ENCODE measurements at places on chromosomes 1 and 21. TPM values are rescaled to one million over a fixed set of nuclear protein-coding genes. Genes with fewer than 3 reads are reported as not detected.

The OR2C3 gene
- not detected for total RNA-seq

The DNM3 gene
- 1.2 TPM for total RNA-seq

The FOXD2 gene
- total RNA-seq = 4.9 TPM

The SLC9A1 gene
- total RNA-seq = 41.9 TPM

The IFNLR1 gene
- 19.9 TPM for total RNA-seq

DNA sequence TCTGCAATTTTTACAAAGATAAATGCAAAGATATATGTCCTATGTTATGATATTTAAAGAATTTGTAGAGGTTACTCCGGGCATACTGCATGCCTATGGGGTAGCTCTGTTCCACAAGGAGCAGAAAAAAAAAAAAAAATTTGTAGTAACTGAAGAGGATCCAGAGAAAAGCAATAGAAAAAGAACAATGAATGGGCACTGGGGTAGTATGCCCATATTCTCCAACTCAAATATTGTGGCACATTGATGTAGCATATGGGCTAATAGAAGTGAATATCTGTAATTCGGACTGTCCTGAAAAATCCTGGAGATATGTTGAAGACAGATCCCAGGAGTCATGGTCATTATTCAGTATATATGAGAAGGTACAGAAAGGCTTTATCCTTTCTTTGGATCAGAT is 1.1 kb upstream of the AKIRIN1 start:
- peaks cover 25% of the 10 kb centered on the region for H3K4me1 ChIP-seq
- H3K27ac ChIP-seq = peak overlapping the region; percentile 81
- DNase-seq = no peak
- H3K4me3 ChIP-seq = peak overlapping the region; percentile 80
- peaks cover 13% of the 10 kb centered on the region for H3K36me3 ChIP-seq
- H3K27me3 ChIP-seq = no peaks in the 10 kb centered on the region

GRCh38 chr21:38958940-38959691 is 153.4 kb downstream of the ETS2 start:
- H3K27me3 ChIP-seq = peaks cover 5% of the 10 kb centered on the region
- peaks cover 5% of the 10 kb centered on the region for H3K36me3 ChIP-seq
- DNase-seq = no peak
- H3K27ac ChIP-seq = peak overlapping the region; percentile 63
- H3K4me3 ChIP-seq = peak overlapping the region; percentile 7

- DNase-seq = no peak
- H3K27ac ChIP-seq = no peak overlapping the region
- H3K36me3 ChIP-seq = no peaks in the 10 kb centered on the region
- peaks cover 7% of the 10 kb centered on the region for H3K4me1 ChIP-seq
- H3K4me3 ChIP-seq = no peak overlapping the region
Measured at GRCh38 chr21:40667967-40668366, 179.0 kb downstream of the DSCAM start.

DNA sequence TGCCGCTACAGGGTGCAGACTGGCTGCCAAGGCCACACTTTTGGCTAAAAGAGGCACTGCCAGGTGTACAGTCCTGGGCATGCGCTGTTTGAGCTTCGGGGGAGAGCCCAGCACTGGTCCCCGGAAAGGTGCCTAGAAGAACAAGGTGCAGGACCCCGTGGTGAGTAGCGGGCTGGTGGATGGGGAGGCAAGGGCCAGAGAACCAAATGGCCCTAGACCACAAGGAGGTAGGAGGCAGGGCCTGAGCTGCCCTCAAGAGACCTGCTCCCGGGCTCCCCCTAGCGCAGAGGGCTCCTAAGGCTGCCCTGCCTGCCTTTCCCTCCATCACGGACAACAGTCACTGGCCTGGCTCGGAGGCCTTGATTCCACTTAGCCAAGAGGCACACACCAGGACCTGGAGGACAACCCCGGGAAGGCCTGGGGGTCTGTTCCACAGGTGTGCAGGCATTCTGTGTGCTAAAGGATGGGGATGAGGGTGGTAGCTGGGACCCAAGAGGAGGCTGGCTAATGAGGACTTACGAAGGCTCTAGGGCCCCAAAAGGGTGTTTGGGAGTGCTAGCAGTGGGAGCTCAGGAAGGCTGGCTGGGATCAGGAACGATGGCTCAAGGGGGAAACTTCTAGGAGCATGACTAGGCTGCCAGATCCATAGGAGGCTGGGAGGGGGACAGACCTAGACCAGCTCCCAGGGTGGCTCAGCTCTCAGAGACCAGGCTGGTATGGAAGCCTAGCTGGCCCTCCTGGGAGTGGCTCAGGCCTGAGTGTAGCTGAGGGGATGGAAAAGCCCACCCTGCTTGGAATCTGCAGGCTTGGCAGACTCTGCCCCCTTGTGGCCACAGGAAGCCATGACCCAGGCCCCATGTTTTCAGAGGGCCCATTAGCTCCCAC is 742 bp downstream of the ARTN start:
- peaks cover 38% of the 10 kb centered on the region for H3K27me3 ChIP-seq
- peak overlapping the region; percentile 84 for H3K4me3 ChIP-seq
- H3K27ac ChIP-seq = peak overlapping the region; percentile 47
- H3K4me1 ChIP-seq = peaks cover 20% of the 10 kb centered on the region

DNA sequence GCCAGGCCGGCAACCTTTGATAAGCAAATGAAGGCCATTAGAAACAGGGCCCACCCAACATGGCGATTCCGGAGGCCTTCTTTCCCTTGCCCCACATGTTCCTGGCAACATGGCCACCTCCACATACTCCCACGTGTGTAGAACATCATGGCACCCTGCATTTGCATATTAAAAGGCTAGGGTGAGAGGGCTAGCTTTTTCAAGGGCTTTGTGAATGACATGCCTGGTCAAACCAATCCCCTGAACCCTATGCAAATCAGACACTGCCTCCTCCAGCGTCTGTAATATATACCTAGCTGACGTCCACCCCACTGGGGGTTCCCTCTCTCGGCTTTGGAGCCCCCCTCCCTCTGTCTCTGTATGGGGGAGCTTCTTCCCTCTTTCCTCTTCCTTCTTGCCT is 1.6 kb downstream of the ADCY10 start:
- H3K4me3 ChIP-seq = no peak overlapping the region
- no peak for DNase-seq
- H3K27ac ChIP-seq = no peak overlapping the region
- H3K27me3 ChIP-seq = no peaks in the 10 kb centered on the region
- peaks cover 15% of the 10 kb centered on the region for H3K36me3 ChIP-seq

DNA sequence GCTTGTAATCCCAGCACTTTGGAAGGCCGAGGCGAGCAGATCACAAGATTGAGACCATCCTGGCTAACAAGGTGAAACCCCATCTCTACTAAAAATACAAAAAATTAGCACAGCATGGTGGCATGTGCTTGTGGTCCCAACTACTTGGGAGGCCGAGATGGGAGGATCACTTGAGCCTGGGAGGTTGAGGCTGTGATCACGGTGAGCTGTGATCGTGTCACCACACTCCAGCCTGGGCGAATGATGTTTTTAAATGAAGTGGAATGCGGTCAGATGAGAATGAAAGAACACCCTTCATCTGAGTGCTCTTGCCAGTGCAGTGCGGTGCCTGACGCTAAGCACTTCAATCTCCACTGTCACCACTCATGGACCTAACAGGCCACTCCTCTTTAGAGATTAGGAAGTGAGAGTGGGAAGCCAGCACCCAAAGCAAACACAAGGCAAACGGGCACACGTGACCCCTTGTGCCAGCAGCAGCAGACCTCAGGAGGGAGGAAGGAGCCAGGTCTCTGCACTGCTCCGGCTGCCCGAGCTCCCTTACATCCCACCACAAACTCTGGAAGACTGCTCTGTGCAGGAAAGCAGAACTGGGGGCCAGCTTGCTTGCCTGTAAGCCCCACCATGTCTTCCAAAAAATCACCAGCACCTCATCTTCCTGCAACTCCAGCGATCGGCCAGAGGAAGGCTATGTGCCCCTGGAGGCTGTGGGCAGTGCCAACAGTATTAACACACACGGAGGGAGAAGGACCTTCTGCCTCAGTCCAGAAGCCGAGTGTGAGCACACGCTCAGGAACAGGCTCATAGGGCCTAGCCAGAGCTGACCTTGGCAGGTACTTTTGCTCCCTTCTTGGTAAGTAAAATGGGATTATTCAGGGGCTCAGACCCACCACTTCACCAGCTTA is 9.7 kb downstream of the CTNNBIP1 start:
- H3K4me1 ChIP-seq = peaks cover 20% of the 10 kb centered on the region
- no peaks in the 10 kb centered on the region for H3K27me3 ChIP-seq
- no peak for DNase-seq
- no peak overlapping the region for H3K4me3 ChIP-seq
- peak overlapping the region; percentile 44 for H3K27ac ChIP-seq

GRCh38 chr1:245870698-245871097 is 636.4 kb downstream of the SMYD3 start:
- DNase-seq = no peak
- H3K27me3 ChIP-seq = no peaks in the 10 kb centered on the region
- peaks cover 4% of the 10 kb centered on the region for H3K36me3 ChIP-seq
- H3K27ac ChIP-seq = no peak overlapping the region

- H3K4me3 ChIP-seq = peak overlapping the region; percentile 27
- no peaks in the 10 kb centered on the region for H3K27me3 ChIP-seq
- DNase-seq = no peak
- H3K4me1 ChIP-seq = peaks cover 16% of the 10 kb centered on the region
Measured at GRCh38 chr1:117013309-117013858, 11.8 kb downstream of the CD101 start.

GRCh38 chr1:25022361-25023189 is 92.5 kb upstream of the RUNX3 start:
- H3K36me3 ChIP-seq = no peaks in the 10 kb centered on the region
- peaks cover 7% of the 10 kb centered on the region for H3K4me1 ChIP-seq
- no peak overlapping the region for H3K4me3 ChIP-seq
- peaks cover 10% of the 10 kb centered on the region for H3K27me3 ChIP-seq
- no peak overlapping the region for H3K27ac ChIP-seq
- DNase-seq = no peak

DNA sequence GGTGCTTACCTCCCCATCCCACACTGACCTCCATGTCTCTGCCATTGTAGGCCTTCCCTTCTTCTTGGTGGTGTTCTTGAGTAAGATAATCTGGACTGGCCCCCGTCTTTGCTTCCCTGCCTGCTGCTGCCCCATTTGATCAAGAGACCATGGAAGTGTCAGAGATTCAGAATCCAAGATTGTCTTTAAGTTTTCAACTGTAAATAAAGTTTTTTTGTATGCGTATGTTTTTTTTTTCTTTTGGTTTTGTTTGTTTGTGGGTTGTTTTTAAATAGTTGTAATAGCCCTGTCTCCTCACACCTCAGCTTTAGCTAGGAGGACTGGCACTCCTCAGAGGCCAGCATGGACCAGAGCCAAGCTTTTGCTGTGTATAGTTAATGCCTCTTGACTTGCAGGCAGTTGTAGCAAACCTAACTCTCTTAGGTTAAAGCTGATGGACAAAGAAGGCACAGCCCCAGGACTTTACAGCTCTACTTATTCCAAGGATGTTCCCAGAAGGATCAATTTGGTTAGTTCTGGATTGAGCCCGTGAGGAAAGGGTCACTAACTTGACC is 5.6 kb upstream of the YBX1 start:
- no peaks in the 10 kb centered on the region for H3K36me3 ChIP-seq
- no peaks in the 10 kb centered on the region for H3K27me3 ChIP-seq
- no peak overlapping the region for H3K4me3 ChIP-seq
- H3K27ac ChIP-seq = no peak overlapping the region
- no peak for DNase-seq
- peaks cover 14% of the 10 kb centered on the region for H3K4me1 ChIP-seq

DNA sequence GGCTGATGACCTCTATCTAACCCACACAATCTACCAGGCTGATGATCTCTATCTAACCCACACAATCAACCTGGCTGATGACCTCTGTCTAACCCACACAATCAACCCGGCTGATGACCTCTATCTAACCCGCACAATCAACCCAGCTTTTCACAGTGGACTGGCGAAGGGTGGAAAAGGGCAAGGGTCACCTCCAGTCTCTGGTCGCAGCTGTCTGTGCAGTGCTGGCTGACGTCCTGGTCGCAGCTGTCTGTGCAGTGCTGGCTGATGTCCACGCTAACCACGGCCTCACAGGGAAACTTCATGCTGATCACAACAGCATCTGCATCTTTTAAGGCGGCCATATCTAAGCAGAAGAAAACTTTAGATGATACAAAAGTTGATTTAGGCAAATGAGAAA is 12.2 kb upstream of the CCDC27 start:
- peaks cover 4% of the 10 kb centered on the region for H3K36me3 ChIP-seq
- peaks cover 1% of the 10 kb centered on the region for H3K4me1 ChIP-seq
- H3K4me3 ChIP-seq = no peak overlapping the region
- no peak overlapping the region for H3K27ac ChIP-seq
- no peak for DNase-seq

DNA sequence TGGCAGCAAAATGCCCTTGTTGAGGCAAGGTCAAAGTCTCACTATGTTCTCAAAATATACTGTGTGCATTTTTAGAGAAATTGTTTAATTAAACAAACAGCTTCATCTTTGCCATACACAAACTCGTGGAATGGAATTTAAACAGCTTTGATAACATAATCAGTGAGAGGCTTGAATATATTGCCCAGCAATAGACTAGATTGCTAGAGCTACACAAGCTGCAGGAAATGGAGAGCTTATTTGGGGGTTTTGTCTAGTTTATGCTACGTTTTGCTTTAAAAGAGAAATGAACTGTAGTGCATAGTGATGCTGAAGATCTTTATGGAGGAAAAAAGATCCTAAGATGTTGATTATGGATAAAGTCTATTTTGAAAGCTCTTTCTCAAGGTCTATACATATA is 166.8 kb upstream of the HMCN1 start:
- H3K36me3 ChIP-seq = no peaks in the 10 kb centered on the region
- H3K4me1 ChIP-seq = no peaks in the 10 kb centered on the region
- no peak overlapping the region for H3K27ac ChIP-seq
- no peak overlapping the region for H3K4me3 ChIP-seq
- H3K27me3 ChIP-seq = no peaks in the 10 kb centered on the region
- DNase-seq = no peak

DNA sequence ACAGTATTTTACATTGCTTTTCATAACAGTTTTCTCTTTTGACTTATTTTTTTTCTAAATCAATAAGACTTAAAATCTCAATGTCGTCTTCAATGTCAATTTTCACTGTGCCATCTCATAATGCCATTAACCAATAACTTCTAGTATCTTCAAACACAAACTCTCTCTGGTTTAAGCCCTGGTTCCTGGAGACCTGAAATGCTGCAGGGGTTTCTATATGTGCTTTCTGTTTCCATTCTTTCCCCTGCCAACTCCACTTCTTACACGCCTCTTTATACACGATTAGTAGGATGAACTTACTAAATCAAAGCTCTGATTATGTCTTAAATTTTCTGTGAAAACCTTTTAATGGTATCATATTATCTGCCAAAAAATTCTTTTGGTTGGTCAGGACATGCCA is 191.4 kb downstream of the AMY1C start:
- no peak overlapping the region for H3K27ac ChIP-seq
- H3K36me3 ChIP-seq = no peaks in the 10 kb centered on the region
- no peak for DNase-seq
- peaks cover 3% of the 10 kb centered on the region for H3K27me3 ChIP-seq
- H3K4me1 ChIP-seq = no peaks in the 10 kb centered on the region
- H3K4me3 ChIP-seq = no peak overlapping the region

All from type B pancreatic cell (in vitro differentiated cells).